GM23338 (cell line): ENCODE measurements at places on chromosomes 5 and 9. TPM values are rescaled to one million over a fixed set of nuclear protein-coding genes. Genes with fewer than 3 reads are reported as not detected.

The ACOT12 gene
- 0.15 and 0.54 TPM in 2 replicates for polyA plus RNA-seq

The CCL27 gene
- polyA plus RNA-seq: not detected in 2 replicates

The TRIM14 gene
- 14.9 and 17.2 TPM in 2 replicates for polyA plus RNA-seq

The MRPS27 gene
- polyA plus RNA-seq: 53.2 TPM in 2 replicates

- DNase-seq: no peak
These were observed 36.3 kb upstream of the LRRTM2 start for GRCh38 chr5:138911441-138911840.

DNA sequence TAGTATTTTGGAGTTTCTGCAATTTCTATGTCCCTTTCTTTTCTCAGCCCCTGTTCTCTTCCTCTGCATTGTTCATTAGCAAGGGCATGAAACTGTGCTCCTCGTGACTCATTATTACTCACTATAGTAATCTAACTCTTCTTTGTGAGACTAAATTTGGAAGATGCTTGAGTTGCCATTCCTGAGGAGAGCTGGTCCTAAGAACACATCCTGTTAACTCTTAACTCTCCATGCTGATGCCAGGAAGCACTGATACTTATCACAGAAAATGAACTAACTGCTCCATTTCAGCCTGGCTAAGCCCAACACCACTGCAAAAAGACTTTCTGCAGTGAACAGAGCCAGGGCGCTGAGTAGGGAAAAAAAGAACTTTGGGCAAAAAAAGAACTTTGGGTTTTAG, 10.6 kb upstream of the CSNK1A1 start:
- peak; percentile 80 for DNase-seq

DNA sequence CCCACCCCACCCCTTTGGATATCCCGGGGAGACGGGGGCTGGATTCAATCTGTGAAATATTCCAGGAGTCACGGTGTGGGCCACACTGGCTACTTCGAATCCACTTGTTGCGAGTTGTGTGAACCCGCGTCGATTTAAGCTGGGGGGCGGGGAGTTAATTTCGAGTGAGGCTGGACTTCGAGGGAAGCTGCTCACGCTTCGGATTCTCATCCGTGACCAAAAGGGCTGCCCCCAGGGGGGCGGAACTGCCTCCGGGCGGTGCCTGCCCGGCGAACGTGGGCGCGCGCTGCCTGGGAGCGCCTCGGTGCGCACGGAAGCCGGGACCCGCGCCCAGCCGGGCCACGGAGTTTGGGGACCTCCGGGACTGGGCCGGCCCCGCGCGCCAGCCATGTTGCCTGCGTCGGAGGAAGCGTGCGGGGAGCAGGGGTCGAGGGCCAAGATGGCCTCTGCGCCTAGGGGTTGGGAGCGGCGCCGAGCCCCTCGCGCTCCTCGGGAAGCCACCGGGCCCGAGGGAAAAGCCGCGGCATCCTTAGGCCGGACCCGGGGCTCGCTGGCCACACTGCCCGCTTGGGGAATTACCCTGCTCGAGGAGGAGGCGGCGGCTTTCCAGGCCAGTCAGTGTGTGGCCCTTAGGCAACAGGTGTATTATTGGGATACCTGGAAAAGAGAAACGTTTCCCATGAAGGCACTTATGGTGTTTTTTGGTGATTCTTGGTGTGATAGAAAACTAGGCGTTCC, 975 bp downstream of the OCLN start:
- DNase-seq: peak; percentile 63

- DNase-seq: no peak
These were observed 101.7 kb downstream of the LMNB1 start for GRCh38 chr5:126878634-126879033.

GRCh38 chr9:116966199-116966598, 279.1 kb downstream of the TRIM32 start:
- no peak for DNase-seq

GRCh38 chr5:89728750-89729149, 680.8 kb downstream of the CETN3 start:
- DNase-seq: no peak
